Right lobe of liver (tissue), 6 donors: ENCODE measurements at places on chromosomes 2 and 18. TPM values are rescaled to one million over a fixed set of nuclear protein-coding genes. Genes with fewer than 3 reads are reported as not detected.

DNA sequence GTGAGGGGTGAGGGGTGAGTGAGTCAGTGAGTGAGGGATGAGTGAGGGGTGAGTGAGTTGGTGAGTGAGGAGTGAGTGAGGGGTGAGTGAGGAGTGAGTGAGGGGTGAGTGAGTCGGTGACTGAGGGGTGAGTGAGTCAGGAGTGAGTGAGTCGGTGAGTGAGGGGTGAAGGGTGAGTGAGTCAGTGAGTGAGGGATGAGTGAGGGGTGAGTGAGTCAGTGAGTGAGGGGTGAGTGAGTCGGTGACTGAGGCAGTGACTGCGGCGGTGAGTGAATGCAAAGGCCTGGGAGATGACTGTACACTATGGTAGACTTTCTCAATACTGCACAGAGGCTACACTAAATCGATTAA lies 16.6 kb downstream of the THAP4 start:
- no peak for DNase-seq
- H3K4me1 ChIP-seq: no peaks in the 10 kb centered on the region
- H3K27ac ChIP-seq: no peak overlapping the region
- H3K27me3 ChIP-seq: no peaks in the 10 kb centered on the region
- no peaks in the 10 kb centered on the region for H3K36me3 ChIP-seq
- no peak overlapping the region for H3K4me3 ChIP-seq

GRCh38 chr2:133338224-133338623 lies 230.0 kb downstream of the NCKAP5 start:
- H3K4me1 ChIP-seq: no peaks in the 10 kb centered on the region
- no peaks in the 10 kb centered on the region for H3K36me3 ChIP-seq
- DNase-seq: no peak

GRCh38 chr18:11512096-11513025 lies 97.0 kb upstream of the SLC35G4 start:
- H3K27me3 ChIP-seq: no peaks in the 10 kb centered on the region
- H3K4me3 ChIP-seq: no peak overlapping the region
- no peak overlapping the region for H3K27ac ChIP-seq
- no peaks in the 10 kb centered on the region for H3K36me3 ChIP-seq

- no peak overlapping the region for H3K27ac ChIP-seq
- H3K4me3 ChIP-seq: no peak overlapping the region
- no peak for DNase-seq
Observed at GRCh38 chr2:43360137-43360536, 133.7 kb upstream of the ZFP36L2 start.

DNA sequence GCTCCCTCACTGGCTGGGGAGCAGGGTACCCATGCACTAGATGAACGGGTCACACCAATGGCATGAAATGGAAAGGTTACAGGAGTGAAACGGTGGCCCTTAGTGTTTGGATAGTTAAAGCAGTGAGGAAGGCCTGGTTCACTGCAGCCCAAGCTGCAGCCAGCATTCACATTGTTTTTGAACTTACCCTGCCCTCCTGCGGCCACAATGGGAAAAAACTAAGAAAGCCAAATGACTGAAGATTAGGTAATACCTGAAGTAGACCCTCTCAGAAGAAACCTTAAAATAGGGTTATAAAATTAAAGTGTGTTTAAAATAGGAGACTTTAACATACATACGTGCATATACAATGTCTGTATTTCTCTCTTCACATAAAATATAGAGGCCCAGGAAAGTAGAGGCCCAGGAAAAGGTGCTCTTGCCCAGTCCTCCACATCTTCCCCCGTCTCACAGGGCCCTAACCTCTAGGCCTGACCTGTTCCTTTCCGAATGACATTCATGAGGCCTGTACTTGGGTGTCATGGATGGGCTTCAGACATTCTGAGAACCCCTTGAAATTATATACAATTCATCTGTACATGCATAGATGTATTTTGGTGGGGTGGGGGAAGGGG lies 33.3 kb downstream of the DOK1 start:
- no peaks in the 10 kb centered on the region for H3K36me3 ChIP-seq
- no peak overlapping the region for H3K4me3 ChIP-seq
- no peaks in the 10 kb centered on the region for H3K27me3 ChIP-seq

DNA sequence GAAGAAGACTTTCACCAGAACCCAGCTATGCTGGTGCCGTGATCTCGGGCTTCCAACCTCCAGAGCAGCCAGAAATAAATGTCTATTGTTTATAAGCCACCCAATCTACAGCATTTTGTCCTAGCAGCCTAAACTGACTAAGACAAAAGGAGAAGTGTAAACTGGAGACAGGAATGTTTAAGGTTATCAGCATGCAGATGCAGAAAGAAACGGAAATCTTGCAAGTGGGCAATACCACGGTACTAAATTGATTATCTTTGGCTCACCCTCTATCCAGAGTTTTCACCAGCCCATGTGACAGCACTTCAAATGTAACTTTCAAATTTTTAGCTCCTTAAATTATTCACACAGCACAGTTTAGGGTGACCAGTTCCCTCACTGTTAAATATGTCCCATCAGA lies 5.7 kb upstream of the CAPN14 start:
- DNase-seq: no peak
- H3K4me3 ChIP-seq: no peak overlapping the region
- no peaks in the 10 kb centered on the region for H3K36me3 ChIP-seq
- H3K27ac ChIP-seq: no peak overlapping the region

- H3K27me3 ChIP-seq: no peaks in the 10 kb centered on the region
- H3K27ac ChIP-seq: peak overlapping the region; percentile 7
- no peak overlapping the region for H3K4me3 ChIP-seq
- peaks cover 2% of the 10 kb centered on the region for H3K4me1 ChIP-seq
- no peaks in the 10 kb centered on the region for H3K36me3 ChIP-seq
- DNase-seq: no peak
Observed at GRCh38 chr2:46335391-46336282, 38.4 kb downstream of the EPAS1 start.

- H3K27me3 ChIP-seq: no peaks in the 10 kb centered on the region
- H3K27ac ChIP-seq: no peak overlapping the region
- H3K4me1 ChIP-seq: no peaks in the 10 kb centered on the region
- DNase-seq: no peak
Observed at GRCh38 chr18:62085756-62086155, 101.1 kb downstream of the PIGN start.

GRCh38 chr2:228261546-228261945 lies 80.1 kb upstream of the SPHKAP start:
- H3K27me3 ChIP-seq: no peaks in the 10 kb centered on the region
- H3K36me3 ChIP-seq: no peaks in the 10 kb centered on the region
- no peak overlapping the region for H3K4me3 ChIP-seq
- no peak overlapping the region for H3K27ac ChIP-seq

GRCh38 chr2:169478339-169478738 lies 955 bp upstream of the BBS5 start:
- H3K36me3 ChIP-seq: no peaks in the 10 kb centered on the region
- peak overlapping the region; percentile 22 for H3K27ac ChIP-seq
- no peaks in the 10 kb centered on the region for H3K27me3 ChIP-seq
- DNase-seq: no peak
- no peak overlapping the region for H3K4me3 ChIP-seq
- no peaks in the 10 kb centered on the region for H3K4me1 ChIP-seq

DNA sequence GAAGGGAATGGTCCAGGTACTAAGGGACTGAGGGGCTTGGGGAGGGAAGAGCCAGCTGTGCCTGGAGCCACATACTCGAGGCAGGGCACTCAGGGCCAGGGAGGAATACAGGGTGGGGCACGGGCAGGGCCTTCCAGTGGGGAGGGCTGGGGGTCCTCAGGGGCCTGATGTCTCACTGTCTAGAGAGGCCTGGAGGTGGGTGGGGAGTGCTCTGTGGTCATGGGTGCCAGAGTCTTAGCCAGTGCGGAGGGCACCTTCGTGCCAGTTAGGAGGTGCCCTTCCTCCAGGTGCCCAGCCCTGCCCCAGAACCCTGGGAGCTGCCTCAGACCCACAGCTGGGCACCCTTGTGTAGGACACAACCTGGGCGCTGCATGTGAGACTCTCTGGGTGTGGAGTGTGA lies 81.2 kb downstream of the SMAD7 start:
- no peaks in the 10 kb centered on the region for H3K36me3 ChIP-seq
- no peaks in the 10 kb centered on the region for H3K4me1 ChIP-seq
- H3K27ac ChIP-seq: no peak overlapping the region
- DNase-seq: no peak
- no peaks in the 10 kb centered on the region for H3K27me3 ChIP-seq
- H3K4me3 ChIP-seq: no peak overlapping the region

- H3K4me1 ChIP-seq: no peaks in the 10 kb centered on the region
- H3K27ac ChIP-seq: no peak overlapping the region
- DNase-seq: no peak
- no peaks in the 10 kb centered on the region for H3K36me3 ChIP-seq
- H3K27me3 ChIP-seq: no peaks in the 10 kb centered on the region
- H3K4me3 ChIP-seq: no peak overlapping the region
Observed at GRCh38 chr2:99659874-99660273, 170.1 kb upstream of the REV1 start.

DNA sequence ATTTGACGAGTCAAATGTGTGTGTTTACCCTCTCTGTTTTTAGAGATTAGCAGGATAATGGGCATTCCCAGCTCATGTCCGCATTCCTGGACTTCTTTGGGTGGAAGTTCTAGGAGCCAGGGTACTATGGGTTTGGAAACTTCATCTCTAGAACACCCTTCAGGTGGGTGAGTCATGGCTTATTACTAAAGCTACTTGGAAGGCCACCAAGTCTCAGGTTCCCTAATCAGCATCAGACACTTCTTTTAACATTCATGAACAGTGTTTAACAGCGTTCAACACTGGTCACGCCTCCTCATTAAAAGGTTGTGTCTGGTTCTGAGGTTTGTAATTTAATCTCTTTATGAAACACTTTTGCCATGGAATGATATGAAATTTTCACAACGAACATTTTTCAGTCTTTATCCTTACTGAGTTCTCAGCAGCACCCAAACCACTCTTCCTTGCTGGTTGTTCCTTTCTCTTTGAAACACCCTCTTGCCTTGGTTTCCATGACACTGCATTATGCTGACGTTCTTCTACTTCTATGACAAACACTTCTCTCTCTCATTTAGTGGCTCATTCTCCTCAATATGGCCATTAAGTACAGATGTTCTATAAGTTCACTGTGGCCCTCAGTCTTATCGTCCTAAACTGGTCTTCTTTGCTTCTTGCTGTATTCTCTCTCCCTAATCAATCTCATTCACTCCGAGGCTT lies 49.3 kb downstream of the MMADHC start:
- H3K4me1 ChIP-seq: no peaks in the 10 kb centered on the region
- no peaks in the 10 kb centered on the region for H3K27me3 ChIP-seq
- no peak overlapping the region for H3K27ac ChIP-seq
- no peak overlapping the region for H3K4me3 ChIP-seq
- H3K36me3 ChIP-seq: no peaks in the 10 kb centered on the region
- DNase-seq: no peak

DNA sequence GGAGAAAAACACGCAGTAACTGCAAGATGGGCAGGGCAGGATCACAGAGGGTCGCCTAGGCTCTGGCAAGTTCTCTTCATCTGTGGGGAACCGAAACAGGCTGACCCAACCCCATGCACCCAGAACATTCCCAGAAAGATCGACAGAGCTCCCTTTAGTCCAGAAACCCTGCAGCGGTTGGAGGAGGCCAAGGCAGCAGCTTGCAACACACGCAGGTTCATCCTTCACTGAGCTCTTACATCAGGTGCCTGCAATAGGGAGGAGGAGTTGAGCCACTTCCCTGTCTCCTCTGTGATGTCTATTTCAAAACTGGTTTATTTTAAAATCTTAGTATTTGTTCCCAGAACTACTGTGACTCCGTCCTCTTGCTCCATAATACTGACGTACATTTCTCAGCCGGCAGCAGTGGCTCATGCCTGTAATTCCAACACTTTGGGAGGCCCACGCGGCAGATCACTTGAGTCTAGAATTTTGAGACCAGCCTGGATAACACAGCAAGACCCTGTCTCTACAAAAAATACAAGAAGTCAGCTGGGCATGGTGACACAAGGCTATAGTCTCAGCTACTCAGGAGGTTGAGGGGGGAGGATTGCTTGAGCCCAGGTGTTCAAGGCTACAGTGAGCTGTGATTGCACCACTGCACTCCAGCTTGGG lies 11.5 kb upstream of the SLC11A1 start:
- peak overlapping the region; percentile 67 for H3K27ac ChIP-seq
- peak; percentile 79 for DNase-seq
- no peaks in the 10 kb centered on the region for H3K36me3 ChIP-seq
- H3K27me3 ChIP-seq: no peaks in the 10 kb centered on the region
- H3K4me3 ChIP-seq: no peak overlapping the region

GRCh38 chr2:20747317-20747716 lies 75.6 kb downstream of the LDAH start:
- H3K27me3 ChIP-seq: no peaks in the 10 kb centered on the region
- H3K36me3 ChIP-seq: no peaks in the 10 kb centered on the region
- no peak overlapping the region for H3K4me3 ChIP-seq
- H3K4me1 ChIP-seq: peaks cover 9% of the 10 kb centered on the region
- DNase-seq: no peak

DNA sequence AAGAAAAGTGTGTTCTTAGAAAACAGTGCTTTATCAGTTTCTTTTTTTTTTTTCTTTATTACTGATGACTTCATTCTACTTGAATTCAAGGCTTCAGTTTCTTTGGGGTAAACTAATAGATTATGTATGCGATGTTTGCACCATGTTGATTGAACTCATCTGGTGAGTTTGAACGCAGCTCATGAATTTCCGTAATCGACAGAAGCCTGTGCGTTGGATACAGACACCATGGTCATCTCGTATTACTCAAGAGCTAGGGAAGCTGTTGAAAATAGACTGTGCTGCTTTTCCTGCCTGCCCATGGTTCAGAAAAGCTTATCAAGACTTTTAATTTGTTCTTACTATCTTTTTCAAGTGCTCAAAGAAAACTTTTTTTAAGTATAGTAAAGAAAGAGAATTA lies 185.5 kb upstream of the NRP2 start:
- H3K36me3 ChIP-seq: no peaks in the 10 kb centered on the region
- no peak overlapping the region for H3K4me3 ChIP-seq
- H3K4me1 ChIP-seq: no peaks in the 10 kb centered on the region
- H3K27ac ChIP-seq: no peak overlapping the region
- no peak for DNase-seq
- H3K27me3 ChIP-seq: no peaks in the 10 kb centered on the region

- H3K27me3 ChIP-seq: no peaks in the 10 kb centered on the region
- H3K27ac ChIP-seq: no peak overlapping the region
- no peaks in the 10 kb centered on the region for H3K36me3 ChIP-seq
Observed at GRCh38 chr2:119010336-119010735, 68.3 kb downstream of the MARCO start.

The GAL3ST2 gene
- not detected for total RNA-seq

The CNDP1 gene
- 33.2 TPM for total RNA-seq

The MC2R gene
- not detected for total RNA-seq

The AKAIN1 gene
- not detected for total RNA-seq

The STPG4 gene
- not detected for total RNA-seq

The CD8B2 gene
- not detected for total RNA-seq

The UGT1A4 gene
- total RNA-seq: 433 TPM

The CYP1B1 gene
- 5.6 TPM for total RNA-seq

The ASB18 gene
- total RNA-seq: not detected
